ENCODE measurements at places on chromosomes 16 and 17. TPM values are rescaled to one million over a fixed set of nuclear protein-coding genes. Genes with fewer than 3 reads are reported as not detected.

DNA sequence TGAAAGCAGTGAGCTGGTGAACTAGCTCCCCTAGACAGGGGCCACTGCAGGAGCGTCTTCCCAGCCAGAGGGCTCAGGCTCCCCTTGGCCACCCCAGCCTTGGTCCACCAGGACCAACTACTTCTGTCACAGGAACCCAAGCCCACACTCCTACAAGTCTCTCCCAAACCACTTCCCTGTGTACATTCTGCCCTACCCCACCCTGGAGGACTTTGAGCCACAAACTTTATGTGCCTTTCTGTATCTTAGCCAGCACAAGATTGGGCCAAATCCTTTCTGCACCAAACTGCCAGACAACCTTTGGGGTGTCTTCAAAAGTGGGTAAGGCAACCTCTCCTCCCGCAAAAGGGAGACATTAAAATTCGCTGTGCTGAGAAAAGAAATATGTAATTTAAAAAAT, 31.6 kb downstream of the EFCAB5 start:
- no peak for DNase-seq
- H3K36me3 ChIP-seq: no peaks in the 10 kb centered on the region
- no peak overlapping the region for H3K27ac ChIP-seq
- H3K4me3 ChIP-seq: no peak overlapping the region

DNA sequence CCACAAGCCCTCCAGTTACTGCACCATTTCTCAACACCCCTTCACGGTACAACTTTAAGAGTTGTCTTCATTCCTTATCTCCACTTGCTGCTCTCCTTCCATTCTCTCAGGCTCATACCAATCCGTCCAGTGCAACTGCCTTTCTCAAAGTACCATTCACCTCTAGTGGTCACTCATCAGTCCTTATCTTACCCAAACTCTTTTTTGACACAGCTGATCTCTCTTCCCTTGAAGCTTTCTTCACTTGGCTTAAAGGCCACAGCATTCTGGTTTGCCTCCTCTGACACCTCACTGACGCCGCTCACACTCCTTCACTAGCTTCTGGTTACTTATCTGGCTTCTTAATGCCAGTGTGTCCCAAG, 24.9 kb downstream of the UBE2G1 start:
- DNase-seq: no peak
- peaks cover 17% of the 10 kb centered on the region for H3K4me1 ChIP-seq
- no peak overlapping the region for H3K27ac ChIP-seq
- H3K27me3 ChIP-seq: no peaks in the 10 kb centered on the region
- H3K36me3 ChIP-seq: no peaks in the 10 kb centered on the region
- H3K4me3 ChIP-seq: no peak overlapping the region

- H3K4me3 ChIP-seq: peak overlapping the region; percentile 93
- peaks cover 16% of the 10 kb centered on the region for H3K27me3 ChIP-seq
- peaks cover 22% of the 10 kb centered on the region for H3K36me3 ChIP-seq
- DNase-seq: peak; percentile 79
- peaks cover 49% of the 10 kb centered on the region for H3K4me1 ChIP-seq
- peak overlapping the region; percentile 35 for H3K27ac ChIP-seq
These were observed 424 bp downstream of the C17orf100 start for GRCh38 chr17:6651919-6652452.

DNA sequence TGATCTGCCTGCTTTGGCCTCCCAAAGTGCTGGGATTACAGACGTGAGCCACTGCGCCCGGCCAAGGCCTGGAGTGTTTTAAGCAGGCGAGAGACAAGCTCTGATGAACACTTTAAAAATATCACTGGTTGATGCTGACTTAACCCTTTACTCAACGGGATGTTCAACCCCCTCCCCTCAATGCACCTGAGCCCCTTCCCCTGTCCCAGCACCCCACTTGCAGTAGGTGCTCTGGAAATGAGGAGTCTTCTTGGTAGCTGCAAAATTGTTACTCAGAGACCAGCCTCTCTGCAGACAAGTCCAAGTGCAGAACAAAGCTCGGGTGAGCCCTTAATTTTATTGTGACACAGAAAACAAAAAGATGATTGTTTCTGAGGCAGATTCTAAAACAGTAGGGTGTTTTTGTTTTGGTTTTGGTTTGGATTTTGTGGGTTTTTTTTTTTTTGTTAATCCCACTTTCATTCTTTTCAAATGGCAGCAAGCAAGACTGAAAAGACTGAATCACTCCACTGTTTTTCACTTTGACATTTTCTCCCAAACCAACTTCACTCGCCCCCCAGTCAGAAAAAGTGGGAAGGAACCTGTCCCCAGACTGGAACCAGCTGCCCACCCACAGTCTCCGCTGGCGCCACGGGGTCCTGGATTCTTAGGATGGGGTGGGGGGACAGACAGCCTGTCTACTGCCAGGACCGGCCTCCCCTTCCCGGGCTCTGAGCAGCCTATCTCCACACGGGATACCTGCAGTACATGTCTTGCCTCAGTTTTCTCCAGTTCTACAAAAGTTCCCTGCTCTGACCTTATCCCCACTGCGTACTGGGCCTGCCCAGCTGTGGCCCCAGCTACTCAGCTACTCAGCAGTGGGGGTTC, 5.2 kb upstream of the PLLP start:
- peaks cover 7% of the 10 kb centered on the region for H3K27me3 ChIP-seq
- DNase-seq: peak; percentile 60
- H3K27ac ChIP-seq: peak overlapping the region; percentile 62
- H3K4me3 ChIP-seq: peak overlapping the region; percentile 45
- H3K36me3 ChIP-seq: no peaks in the 10 kb centered on the region
- H3K4me1 ChIP-seq: peaks cover 18% of the 10 kb centered on the region

- no peak overlapping the region for H3K27ac ChIP-seq
- no peaks in the 10 kb centered on the region for H3K27me3 ChIP-seq
- no peaks in the 10 kb centered on the region for H3K36me3 ChIP-seq
These were observed 885.4 kb upstream of the EEF2KMT start for GRCh38 chr16:5982979-5983378.

DNA sequence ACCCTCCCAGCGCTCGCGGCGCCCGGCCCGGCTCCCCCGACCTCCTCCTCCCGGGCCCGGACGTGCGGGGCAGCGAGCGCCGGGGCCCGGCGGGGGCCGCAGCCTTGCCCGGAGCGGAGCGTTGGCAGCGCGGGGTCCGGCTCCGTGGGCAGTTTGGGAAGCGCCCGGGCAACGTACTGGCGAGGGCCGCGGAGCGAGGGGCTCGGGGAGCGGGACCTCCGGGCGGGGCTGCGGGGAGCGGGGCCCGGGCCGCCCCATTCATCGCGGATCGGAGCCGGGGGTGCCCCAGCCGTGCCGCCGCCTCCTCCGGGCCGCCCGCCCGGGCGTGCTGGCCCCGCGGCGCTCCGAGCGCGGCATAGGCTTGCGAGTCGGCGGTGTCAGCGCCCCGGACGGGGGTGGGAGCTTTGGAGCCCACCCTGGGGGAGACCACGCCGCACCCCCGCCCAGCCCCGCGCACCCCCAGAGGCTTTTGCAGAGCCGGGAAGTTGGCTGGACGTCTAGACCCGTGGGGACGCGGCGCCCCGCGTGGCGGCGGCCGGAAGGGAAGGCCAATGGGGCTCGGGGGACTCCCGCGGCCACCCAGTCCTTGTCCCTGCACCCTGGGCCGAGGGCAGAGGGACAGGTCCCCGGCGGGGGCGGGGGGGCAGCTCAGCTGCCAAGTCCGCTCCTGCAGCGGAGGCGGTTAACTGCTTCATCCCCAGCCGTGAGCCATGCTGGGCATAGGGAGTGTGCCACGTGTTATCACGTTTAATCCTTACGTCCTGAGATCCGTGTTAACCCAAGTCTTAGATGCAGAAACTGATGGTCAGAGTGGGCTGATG, 852 bp downstream of the ZNF469 start:
- no peak overlapping the region for H3K27ac ChIP-seq
- no peak overlapping the region for H3K4me3 ChIP-seq

- H3K27ac ChIP-seq: peak overlapping the region; percentile 89
- peak overlapping the region; percentile 77 for H3K4me3 ChIP-seq
- no peaks in the 10 kb centered on the region for H3K27me3 ChIP-seq
- H3K36me3 ChIP-seq: peaks cover 68% of the 10 kb centered on the region
These were observed 15.8 kb downstream of the SLC7A5 start for GRCh38 chr16:87853411-87854052.

- no peak for DNase-seq
- peaks cover 13% of the 10 kb centered on the region for H3K36me3 ChIP-seq
- H3K27ac ChIP-seq: no peak overlapping the region
These were observed 21.9 kb downstream of the CMIP start for GRCh38 chr16:81466356-81466980.

DNA sequence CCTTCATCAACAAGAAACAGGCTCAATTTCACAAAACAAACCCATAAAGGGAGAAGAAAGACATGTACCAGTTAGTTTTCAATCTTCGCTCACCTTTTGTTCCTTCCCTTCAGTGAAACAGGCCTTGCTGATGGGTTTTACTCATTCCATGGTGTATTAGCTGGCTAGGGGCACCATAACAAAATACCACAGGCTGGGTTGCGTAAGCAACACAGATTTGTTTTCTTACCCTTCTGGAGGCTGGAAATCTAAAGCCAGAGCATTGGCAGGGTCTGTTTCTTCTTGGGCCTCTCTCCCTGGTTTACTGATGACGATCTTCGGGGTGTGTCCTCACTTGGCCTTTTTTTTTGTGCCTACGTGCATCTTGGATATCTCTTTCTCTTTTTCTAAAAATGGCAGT, 383.4 kb upstream of the RBFOX1 start:
- no peak for DNase-seq
- H3K27ac ChIP-seq: no peak overlapping the region
- no peaks in the 10 kb centered on the region for H3K36me3 ChIP-seq
- no peaks in the 10 kb centered on the region for H3K27me3 ChIP-seq
- H3K4me1 ChIP-seq: no peaks in the 10 kb centered on the region

GRCh38 chr17:40580140-40580539, 14.9 kb upstream of the CCR7 start:
- H3K27ac ChIP-seq: peak overlapping the region; percentile 65
- H3K36me3 ChIP-seq: peaks cover 22% of the 10 kb centered on the region
- no peaks in the 10 kb centered on the region for H3K27me3 ChIP-seq

DNA sequence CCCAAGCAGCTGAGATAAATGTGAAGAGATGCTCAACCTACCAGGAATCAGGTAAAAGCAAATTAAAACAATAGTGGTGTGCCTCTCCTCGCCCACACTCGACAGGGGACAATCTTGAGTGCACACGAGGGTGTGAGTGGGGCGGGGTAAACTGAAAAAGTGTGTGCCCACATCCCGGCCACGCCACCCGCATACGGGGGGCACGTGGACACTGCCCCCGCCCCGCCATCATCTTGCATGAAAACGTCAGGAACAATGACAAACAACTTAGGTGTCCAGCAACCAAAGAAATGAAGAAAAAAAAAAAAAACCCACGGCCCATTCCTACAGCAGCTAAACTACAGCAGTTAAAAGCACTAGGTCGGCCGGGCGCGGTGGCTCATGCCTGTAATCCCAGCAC, 14.1 kb downstream of the PEMT start:
- no peaks in the 10 kb centered on the region for H3K36me3 ChIP-seq
- no peaks in the 10 kb centered on the region for H3K27me3 ChIP-seq
- no peaks in the 10 kb centered on the region for H3K4me1 ChIP-seq

- no peaks in the 10 kb centered on the region for H3K36me3 ChIP-seq
- no peak overlapping the region for H3K4me3 ChIP-seq
- H3K27ac ChIP-seq: no peak overlapping the region
- no peak for DNase-seq
- peaks cover 84% of the 10 kb centered on the region for H3K27me3 ChIP-seq
- H3K4me1 ChIP-seq: peaks cover 5% of the 10 kb centered on the region
These were observed 23.3 kb upstream of the HOXB13 start for GRCh38 chr17:48751733-48752398.

DNA sequence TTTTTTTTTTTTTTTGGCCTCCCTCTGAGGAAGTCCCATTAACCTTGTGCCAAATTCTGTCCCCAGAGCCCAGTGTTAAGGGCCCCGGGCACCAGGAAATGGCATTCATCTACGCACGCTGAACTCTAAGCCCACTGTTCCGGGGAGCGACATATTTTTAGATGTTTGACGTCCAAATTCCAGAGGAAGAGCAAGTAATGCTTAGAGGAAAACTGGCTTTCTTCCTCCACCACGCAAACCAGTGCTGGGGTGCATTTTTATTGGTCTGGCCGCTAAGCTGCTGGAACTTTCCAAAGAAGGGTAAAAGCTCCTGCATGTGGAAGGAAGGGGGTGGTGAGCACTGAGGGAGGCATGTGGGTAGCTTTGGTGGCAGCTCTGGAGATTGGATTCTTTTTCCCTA, 8.3 kb downstream of the WFDC1 start:
- H3K4me1 ChIP-seq: no peaks in the 10 kb centered on the region
- H3K4me3 ChIP-seq: no peak overlapping the region
- H3K27ac ChIP-seq: no peak overlapping the region
- no peaks in the 10 kb centered on the region for H3K27me3 ChIP-seq

- peaks cover 2% of the 10 kb centered on the region for H3K36me3 ChIP-seq
- peak overlapping the region; percentile 84 for H3K4me3 ChIP-seq
- H3K27me3 ChIP-seq: peaks cover 37% of the 10 kb centered on the region
- peak overlapping the region; percentile 14 for H3K27ac ChIP-seq
- no peak for DNase-seq
These were observed 1.2 kb downstream of the PCGF2 start for GRCh38 chr17:38746849-38747462.

GRCh38 chr16:57231821-57232350, 13.2 kb upstream of the ARL2BP start:
- H3K36me3 ChIP-seq: peaks cover 56% of the 10 kb centered on the region
- no peak for DNase-seq
- H3K27me3 ChIP-seq: no peaks in the 10 kb centered on the region
- H3K4me3 ChIP-seq: no peak overlapping the region

- no peaks in the 10 kb centered on the region for H3K27me3 ChIP-seq
- peaks cover 25% of the 10 kb centered on the region for H3K36me3 ChIP-seq
- H3K4me1 ChIP-seq: peaks cover 2% of the 10 kb centered on the region
- no peak for DNase-seq
These were observed 8.0 kb upstream of the PIK3R6 start for GRCh38 chr17:8875436-8875835.

The RUNDC3A gene
- total RNA-seq: 0.42 TPM

The LGALS9B gene
- not detected for total RNA-seq

The USP43 gene
- total RNA-seq: not detected

The B9D1 gene
- total RNA-seq: 6.3 TPM

The KRT20 gene
- not detected for total RNA-seq

The HES7 gene
- 1.5 TPM for total RNA-seq

The CA4 gene
- total RNA-seq: not detected

All from activated CD4-positive, alpha-beta T cell treated with anti-CD3 and anti-CD28 coated beads, Interleukin-2, amount 10 ng/mL, durations not matched to agents 24 days and 14 days (primary cell).